Activated T-helper 1 cell treated with anti-CD3 and anti-CD28 coated beads, Interleukin-12 subunit alpha, Interleukin-12 subunit beta, Interleukin-2, Interleukin-4 antibody, amounts not matched to agents 30 ng/mL and 10 ng/mL and 1 ng/mL, durations not matched to agents 14 hours and 24 hours and 36 hours (primary cell): ENCODE measurements at places on chromosomes 6 and 20.

DNA sequence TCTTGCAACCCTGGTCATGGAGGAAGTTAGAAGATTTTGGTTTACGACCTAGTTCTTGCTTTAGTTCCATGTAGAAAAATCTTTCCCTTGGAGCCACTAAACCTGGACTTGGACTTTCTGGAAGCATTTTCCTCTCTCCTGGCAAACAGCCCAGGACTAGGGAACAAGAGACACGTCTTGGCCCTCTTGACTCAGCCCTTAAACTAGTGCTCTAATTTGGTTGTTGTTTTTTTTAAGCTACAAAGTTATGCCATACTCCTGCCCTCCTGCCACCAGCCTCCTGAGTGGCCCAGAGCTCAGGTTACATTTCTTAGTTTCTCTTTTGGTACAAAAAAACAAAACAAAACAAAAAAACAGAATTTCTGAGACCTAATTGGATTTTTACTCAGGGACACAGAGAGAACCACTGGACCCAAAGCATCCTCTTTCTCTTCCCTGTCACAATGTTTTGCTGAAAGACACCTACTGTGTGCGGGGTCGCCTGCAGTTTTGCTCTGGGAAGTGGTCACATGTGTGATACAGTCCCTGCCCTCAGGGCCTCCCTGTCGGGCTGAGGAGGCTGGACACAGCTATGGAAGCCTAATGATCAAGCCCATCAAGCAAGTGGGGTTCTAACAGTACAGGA, 32.3 kb upstream of the SCUBE3 start:
- no peak for DNase-seq

DNA sequence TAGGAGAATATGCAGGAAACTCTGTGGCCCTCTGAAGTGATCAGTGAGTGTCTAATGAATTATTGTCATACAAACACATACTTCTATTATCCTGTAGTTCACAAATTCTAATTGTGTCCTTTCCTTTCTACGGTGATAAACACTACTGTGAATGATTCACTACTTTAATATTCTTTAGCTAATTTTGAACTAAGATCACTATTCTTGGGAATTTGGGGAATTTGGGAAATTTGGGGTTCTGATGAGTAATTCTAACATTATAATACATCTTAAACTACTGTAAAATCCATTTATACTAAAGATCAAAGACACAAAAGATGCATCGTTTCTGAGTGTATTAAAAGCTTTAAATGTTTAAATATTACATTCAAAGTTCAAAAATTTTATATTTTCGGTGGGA, 1287.2 kb upstream of the CITED2 start:
- DNase-seq = no peak

- DNase-seq = no peak
Observed at GRCh38 chr6:73929405-73929804, 233.4 kb downstream of the CD109 start.

DNA sequence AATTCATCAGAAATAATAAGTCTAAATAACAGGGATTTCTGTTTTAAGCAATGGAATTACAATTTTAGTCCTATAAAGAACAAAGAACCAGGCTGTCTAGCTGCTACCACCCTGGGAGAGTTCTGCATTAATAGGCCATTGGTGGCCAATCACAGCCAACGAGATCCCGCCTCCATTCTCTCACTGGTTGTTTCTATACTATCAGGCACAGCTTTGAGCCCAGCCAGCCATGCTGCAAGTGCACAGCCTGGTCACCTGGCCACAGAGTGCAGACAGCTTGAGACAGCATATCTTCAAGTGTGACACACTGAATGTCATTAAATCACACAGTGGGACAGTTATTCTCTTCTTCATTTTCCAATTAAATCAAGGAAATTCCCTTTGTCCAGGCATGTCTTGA, 16.1 kb upstream of the RAB22A start:
- no peak for DNase-seq

- DNase-seq = no peak
Observed at GRCh38 chr6:37971266-37971665, 151.7 kb downstream of the ZFAND3 start.

DNA sequence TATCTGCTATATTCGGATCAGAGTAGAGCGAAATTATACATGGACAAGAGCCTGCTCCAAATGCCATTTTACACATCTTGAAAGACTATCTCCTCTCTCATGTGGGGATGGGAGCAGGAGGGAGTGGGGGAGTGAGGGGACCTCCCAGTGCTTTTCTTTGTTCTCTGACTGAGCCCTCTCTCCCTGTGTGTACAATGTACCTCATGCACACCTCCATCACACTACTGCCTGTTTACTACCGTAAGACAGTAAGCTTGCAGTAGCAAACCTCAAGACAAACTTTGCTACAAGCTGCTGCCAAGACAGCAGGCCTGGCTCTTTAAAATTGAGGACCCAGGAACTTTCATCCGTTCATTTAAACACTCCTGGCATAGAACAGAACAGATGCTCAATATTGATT, 7.2 kb downstream of the NHSL1 start:
- no peak for DNase-seq

DNA sequence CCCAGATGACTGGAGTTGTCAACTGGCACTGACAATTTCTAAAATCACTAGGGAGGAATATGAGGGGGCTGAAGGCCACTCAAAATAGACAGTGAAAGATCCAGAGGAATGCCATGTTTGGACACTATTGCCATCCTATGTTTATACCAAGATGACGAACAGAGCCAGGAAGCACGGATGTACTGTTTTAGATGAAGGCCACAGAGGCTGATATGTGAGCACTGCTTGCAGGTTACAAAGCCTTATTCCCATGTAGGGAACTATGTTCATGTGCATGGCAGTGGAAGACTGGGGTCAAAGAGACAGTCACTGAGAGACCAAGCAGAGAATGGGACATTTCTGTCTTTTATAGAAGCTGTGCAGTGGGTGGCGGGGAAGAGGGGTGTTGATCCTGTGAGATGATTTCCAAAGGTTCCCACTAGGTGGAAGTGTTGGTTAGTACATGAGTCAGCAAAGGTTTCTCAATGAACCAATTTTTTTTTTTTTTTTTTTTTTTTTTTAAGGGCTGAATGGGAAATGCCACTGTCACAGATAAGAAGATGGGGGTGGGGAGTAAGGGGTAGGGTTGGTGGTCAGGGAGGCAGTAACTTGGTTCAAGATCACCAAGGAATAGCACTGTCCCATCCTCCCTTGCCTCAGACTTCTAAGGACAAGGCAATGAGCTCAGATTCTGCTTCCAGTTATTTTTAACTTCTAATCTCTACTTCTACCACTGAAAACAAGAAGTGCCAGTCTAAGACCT, 46.7 kb upstream of the MOCS1 start:
- peak; percentile 3 for DNase-seq

DNA sequence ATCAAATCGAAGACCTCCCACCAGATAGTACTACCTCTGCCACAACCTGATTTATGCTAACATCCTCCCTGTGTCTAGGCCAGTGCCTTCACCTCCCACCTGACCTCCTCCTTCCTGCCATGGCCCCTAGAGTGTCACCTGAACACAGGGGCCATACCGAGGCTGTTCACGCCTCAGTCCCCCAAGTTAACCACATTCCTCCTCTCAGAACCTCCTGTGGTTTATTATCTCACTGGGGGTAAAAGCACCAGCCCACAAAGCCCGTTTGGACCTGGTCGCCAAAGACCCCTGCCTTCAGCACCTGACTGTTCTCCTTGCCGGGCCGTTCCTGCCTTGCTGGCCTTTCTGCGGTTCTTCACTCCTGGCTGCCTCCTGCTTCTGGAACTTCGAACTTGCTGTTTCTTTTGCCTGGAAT, 13.7 kb downstream of the MAS1 start:
- no peak for DNase-seq

GRCh38 chr6:37680668-37681067, 17.0 kb downstream of the MDGA1 start:
- DNase-seq = no peak

GRCh38 chr6:85662251-85662650, 19.6 kb upstream of the SYNCRIP start:
- no peak for DNase-seq

DNA sequence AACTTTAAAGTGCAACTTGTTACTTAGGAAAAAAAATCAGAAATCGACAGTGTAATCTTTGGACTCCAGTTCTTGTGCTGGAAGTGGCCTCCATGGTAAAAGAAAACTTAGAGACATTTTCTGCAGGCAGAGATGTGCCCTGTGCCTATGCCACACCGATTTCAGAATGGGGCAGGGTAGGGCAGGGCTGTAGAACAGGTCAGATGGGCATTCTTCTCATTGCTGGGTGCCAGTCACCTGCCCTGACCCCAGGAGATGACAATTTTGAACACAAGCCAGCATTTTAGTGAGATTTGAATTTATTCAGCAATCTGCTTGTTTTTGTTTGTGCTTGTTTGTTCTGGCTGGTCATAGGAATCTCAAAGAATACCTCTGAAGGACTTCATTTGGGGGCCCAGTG, 63.3 kb downstream of the SASH1 start:
- no peak for DNase-seq

DNA sequence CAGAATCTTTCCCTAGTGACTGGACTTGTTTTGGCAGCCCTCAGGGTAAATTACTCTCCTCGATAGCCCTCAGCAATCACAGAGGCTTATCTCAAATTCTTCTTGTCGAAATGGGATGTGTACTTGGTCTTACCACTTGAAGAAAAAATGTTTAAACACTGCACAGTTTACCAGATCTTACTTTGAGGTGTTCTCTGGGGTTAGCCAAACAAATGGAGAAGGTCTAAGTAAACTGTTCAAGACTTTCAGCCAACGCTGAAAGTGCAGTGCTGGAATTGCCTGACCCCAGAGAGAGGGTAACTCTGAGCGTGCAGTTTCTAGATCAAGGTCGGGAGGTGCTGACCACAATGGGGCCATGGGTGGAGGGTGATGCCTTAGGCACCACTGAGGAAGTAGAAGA, 39.2 kb downstream of the MYLIP start:
- no peak for DNase-seq

DNA sequence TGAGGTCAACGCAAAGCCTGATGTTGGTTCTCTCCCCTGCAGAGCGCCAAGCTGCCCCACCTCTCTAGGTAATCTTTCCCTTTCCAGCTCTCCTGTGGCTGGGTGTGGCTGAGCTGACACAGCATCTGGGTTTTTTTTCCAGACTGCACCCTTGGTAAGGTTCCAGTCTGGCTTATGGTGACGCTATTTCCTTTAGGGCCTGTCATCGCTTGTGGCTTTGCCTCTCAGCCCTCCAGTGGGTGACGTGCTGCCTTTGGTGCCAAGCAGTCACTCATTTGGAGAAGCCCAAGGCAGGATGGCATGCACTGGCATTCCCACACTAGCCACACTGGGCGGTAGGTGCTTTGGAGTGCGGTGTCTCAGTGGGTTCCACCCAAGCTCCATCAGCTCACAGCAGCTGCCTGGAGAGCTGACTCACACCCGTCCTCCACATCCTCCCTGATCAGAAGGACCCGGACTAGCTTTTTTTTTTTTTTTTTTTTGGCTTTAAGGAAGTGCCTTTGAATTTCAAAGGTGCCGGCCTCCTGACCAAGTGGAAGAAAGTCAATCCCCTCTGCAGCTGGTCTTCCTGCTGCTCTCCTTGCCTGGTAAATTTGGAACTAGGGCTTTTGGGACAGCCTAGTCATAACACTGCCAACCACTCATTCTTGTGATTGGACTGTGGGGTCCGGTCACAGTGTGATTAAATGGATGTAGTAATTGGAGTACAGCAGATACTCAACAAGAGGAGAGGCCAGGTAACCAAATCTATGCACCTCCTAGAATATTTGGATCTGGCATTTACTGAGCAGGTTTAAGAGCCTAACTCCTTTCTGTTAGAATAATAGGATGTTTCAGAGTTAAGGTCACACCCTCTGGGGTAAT, 153.6 kb downstream of the CD83 start:
- DNase-seq = peak; percentile 66

GRCh38 chr20:29878281-29878741, 1379.2 kb upstream of the DEFB115 start:
- no peak for DNase-seq

DNA sequence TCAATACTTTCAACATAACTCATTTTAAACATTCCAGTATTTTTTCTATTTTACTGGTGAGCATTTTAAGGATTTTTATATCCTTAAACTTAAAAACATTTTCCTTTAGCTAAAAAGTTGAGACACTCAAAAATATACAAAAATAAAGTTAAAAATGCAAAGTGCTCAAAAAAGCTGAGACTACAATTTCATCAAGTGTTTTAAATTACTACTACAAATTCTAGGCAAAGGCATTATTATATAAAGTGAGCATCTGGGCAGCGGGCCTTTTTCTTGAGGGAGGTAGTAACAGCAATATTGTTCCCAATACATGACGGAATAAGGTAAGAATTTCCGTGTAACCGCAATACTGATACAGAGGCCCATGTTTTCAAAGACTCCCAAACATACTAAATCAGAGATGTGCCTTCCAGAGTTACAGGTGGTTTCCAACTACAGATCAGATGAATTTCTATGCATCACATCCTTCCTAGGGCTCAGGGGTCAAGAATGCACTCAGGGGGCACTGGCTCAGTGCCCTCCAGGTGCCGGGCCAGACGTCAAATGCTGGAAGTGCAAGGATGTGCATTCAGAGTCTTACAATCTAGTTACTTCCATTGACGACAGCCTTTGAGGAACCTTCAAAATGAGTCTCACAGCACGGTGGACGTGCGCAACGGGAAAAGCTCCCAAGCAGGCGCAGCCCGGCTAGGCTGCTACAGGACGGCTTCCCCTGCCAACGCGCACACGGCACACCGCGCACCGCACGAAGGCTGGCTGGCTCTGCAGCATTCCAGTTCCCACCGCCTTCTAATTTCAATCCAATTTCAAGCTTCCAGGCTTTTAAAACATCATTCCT, 1.7 kb downstream of the PHF10 start:
- peak; percentile 16 for DNase-seq

DNA sequence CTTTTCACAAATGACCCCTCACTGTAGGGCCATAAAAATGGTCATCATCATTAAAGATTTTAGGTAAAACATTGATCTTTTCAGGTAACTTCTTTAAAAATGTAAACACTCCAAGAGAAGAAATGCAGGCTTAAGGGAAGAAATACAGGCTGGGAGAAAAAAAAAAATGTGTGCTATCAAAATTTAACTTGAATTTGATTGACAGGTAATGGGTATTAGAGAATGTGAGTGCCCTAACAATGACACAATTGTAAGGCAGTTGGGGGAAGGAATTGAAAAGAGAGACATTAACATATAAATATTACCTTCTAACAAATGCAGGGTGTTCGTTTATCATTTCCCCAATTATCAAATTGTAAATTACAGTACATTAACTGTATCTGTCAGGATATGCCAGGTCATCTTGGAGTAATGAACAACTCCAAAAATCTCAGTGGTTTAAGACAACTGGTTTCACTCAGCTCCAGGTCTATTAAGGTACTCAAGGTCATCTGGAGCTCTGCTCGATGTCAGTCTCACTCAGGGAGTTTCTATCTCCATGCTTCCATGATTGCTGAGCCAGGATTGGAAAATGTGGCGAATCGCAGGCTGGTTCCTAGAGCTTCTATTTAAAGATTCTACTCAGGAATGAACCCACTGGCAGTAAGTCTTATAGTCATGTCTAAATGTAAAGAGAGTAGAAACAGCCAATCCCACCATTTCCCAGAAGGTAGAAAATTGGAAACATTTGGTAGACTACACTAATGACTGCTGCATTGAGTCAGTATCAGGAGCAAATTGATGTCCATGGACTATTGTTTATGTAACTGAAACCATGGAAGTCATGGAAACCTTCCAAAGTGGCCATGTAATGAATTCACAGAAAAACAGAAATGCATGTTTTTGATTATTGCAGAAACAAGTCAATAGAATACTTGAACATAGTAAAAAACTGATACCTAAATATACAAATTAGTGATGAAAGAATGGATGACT, 55.6 kb downstream of the FRK start:
- no peak for DNase-seq

GRCh38 chr6:9139746-9140145, 704.4 kb upstream of the SLC35B3 start:
- DNase-seq = no peak
